ENCODE measurements at places on chromosomes 12 and 14. TPM values are rescaled to one million over a fixed set of nuclear protein-coding genes. Genes with fewer than 3 reads are reported as not detected.

The KRT78 gene
- total RNA-seq, result 2.2 TPM

The ATL1 gene
- total RNA-seq, result 1.6 TPM

The SDR9C7 gene
- total RNA-seq, result 5.1 TPM

The SLC17A8 gene
- not detected for total RNA-seq

The EPYC gene
- total RNA-seq, result not detected

The AKAP5 gene
- 0.05 TPM for total RNA-seq

The CACNA2D4 gene
- total RNA-seq, result not detected

The BATF gene
- 2.1 TPM for total RNA-seq

All from airway epithelial cell (primary cell).